ENCODE measurements at places on chromosomes 6 and 20. TPM values are rescaled to one million over a fixed set of nuclear protein-coding genes. Genes with fewer than 3 reads are reported as not detected.

DNA sequence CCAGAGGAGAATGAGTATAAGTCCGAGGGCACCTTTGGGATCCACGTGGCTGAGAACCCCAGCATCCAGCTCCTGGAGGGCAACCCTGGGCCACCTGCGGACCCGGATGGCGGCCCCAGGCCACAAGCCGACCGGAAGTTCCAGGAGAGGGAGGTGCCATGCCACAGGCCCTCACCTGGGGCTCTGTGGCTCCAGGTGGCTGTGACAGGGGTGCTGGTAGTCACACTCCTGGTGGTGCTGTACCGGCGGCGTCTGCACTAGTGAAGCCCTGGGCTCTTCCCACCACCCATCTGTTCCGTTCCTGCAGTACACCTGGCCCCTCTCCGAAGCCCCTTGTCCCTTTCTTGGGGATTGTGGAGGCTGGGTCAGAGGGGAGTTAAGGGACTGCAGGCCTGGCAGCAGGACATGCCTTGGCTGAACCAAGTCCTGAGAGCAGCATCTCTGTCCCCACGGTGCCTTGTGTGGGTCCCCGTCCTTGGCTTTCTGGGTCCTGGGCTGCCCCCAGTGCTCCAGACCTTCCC is 19.3 kb downstream of the MAVS start:
- no peak overlapping the region for H3K27ac ChIP-seq
- H3K36me3 ChIP-seq: peaks cover 85% of the 10 kb centered on the region
- no peaks in the 10 kb centered on the region for H3K27me3 ChIP-seq
- H3K4me1 ChIP-seq: no peaks in the 10 kb centered on the region

GRCh38 chr6:110325197-110325596 is 33.0 kb downstream of the METTL24 start:
- no peak overlapping the region for H3K27ac ChIP-seq
- H3K4me1 ChIP-seq: peaks cover 19% of the 10 kb centered on the region
- no peak overlapping the region for H3K4me3 ChIP-seq
- H3K36me3 ChIP-seq: no peaks in the 10 kb centered on the region
- DNase-seq: no peak
- no peaks in the 10 kb centered on the region for H3K27me3 ChIP-seq

DNA sequence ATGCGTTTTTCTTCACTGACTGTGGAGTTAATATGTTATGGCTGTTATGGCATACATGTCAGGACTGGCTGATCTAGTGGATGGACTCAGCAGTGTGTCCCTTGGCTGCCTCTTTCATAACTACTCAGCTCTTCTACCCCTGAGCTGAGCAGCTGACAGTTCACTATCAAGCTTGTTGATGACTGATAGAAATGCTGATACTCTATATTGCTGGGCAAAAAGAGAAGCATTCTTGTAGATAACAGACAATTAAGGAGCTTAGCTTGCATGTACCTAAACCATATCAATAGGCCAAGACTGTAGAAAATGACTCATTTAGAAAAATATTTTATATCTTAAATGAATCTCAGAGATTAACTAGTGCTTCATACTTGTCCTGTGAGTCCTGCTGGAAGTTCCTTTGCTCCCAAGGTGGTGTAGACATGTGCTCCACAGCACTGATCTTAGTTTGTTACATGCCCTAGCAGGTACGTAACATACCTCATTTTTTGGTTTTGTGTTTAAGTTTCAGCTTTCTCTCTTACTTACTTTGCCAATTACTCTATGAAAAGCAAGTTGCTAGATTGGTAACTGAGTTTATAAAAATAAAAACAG is 236.9 kb downstream of the GMDS start:
- H3K27ac ChIP-seq: no peak overlapping the region
- no peaks in the 10 kb centered on the region for H3K27me3 ChIP-seq
- no peaks in the 10 kb centered on the region for H3K4me1 ChIP-seq
- H3K36me3 ChIP-seq: no peaks in the 10 kb centered on the region
- no peak for DNase-seq

GRCh38 chr6:46606338-46606737 is 46.3 kb downstream of the CYP39A1 start:
- H3K27ac ChIP-seq: no peak overlapping the region
- DNase-seq: no peak
- H3K4me3 ChIP-seq: no peak overlapping the region
- H3K27me3 ChIP-seq: no peaks in the 10 kb centered on the region
- no peaks in the 10 kb centered on the region for H3K4me1 ChIP-seq

- H3K27ac ChIP-seq: no peak overlapping the region
- no peaks in the 10 kb centered on the region for H3K36me3 ChIP-seq
- H3K4me1 ChIP-seq: no peaks in the 10 kb centered on the region
- DNase-seq: no peak
- no peaks in the 10 kb centered on the region for H3K27me3 ChIP-seq
Observed at GRCh38 chr6:69392745-69393144, 404.1 kb downstream of the LMBRD1 start.

GRCh38 chr6:64074981-64075380 is 439.4 kb downstream of the PHF3 start:
- H3K27me3 ChIP-seq: no peaks in the 10 kb centered on the region
- no peak overlapping the region for H3K27ac ChIP-seq
- no peaks in the 10 kb centered on the region for H3K4me1 ChIP-seq
- no peak for DNase-seq
- no peaks in the 10 kb centered on the region for H3K36me3 ChIP-seq
- no peak overlapping the region for H3K4me3 ChIP-seq

GRCh38 chr6:16512544-16513290 is 248.5 kb downstream of the ATXN1 start:
- peaks cover 36% of the 10 kb centered on the region for H3K4me1 ChIP-seq
- DNase-seq: no peak
- H3K27me3 ChIP-seq: no peaks in the 10 kb centered on the region
- no peak overlapping the region for H3K4me3 ChIP-seq
- peaks cover 3% of the 10 kb centered on the region for H3K36me3 ChIP-seq
- no peak overlapping the region for H3K27ac ChIP-seq

GRCh38 chr20:44264287-44264686 is 17.2 kb downstream of the GDAP1L1 start:
- DNase-seq: peak; percentile 11
- no peaks in the 10 kb centered on the region for H3K4me1 ChIP-seq
- H3K36me3 ChIP-seq: no peaks in the 10 kb centered on the region
- no peak overlapping the region for H3K27ac ChIP-seq
- H3K27me3 ChIP-seq: no peaks in the 10 kb centered on the region
- H3K4me3 ChIP-seq: no peak overlapping the region

DNA sequence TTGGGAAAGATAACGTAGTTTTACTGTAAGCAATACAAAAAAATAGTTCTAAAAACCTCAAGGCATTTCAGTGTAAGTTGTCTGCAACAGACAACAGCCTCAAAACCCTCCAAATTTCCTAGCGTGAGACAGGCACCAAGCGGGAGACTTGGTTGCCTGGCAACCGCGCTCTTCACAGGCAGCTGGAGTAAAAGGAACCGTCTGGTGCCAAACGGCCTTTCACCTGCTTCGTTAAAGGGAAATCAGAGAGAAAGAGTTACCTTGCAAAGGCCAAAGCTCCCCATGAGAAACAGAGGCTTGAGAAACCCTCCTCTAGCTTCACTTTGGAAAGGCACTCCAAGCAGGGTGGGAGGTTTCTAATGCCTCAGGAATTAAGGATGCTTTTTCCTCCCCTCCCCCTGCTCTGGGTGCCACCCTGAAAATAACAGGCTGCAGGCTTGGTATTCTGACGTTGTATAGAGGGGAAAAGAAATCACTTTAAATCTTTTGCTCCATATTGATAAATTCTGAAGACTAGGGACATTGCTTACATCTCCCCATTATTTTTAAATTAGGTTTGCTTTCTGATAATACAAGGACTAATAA is 129.7 kb upstream of the UFL1 start:
- H3K36me3 ChIP-seq: no peaks in the 10 kb centered on the region
- H3K4me3 ChIP-seq: no peak overlapping the region
- H3K4me1 ChIP-seq: no peaks in the 10 kb centered on the region

GRCh38 chr20:40882152-40882551 is 146.5 kb upstream of the TOP1 start:
- no peak overlapping the region for H3K4me3 ChIP-seq
- H3K4me1 ChIP-seq: no peaks in the 10 kb centered on the region
- no peaks in the 10 kb centered on the region for H3K36me3 ChIP-seq
- DNase-seq: no peak
- H3K27me3 ChIP-seq: peaks cover 3% of the 10 kb centered on the region

DNA sequence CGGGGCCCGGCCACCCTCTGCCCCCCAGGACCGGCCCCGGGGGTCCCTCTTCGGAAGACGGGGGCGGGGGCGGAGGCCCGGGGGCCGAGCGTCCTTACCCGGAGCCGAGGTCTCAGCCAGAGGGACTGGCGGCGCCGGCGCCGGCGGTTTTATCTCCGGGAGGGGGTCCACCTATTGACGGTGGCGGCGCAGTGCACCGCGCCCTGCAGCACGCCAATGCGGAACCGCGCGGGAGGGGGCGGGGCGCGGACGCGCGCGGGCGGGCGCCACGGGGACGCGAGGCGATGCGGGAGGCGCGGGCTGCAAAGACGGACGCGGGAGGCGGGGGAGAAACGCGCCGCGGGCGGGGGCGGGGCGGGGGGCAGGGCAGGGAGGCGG is at the start of gene EEF1A2:
EEF1A2 (minus strand) TSS at position 124 of the 378 bp plus-strand sequence. CDS start 1,320 bp downstream, outside the sequence.
- DNase-seq: peak; percentile 68
- peaks cover 40% of the 10 kb centered on the region for H3K27me3 ChIP-seq
- H3K4me1 ChIP-seq: peaks cover 11% of the 10 kb centered on the region
- H3K4me3 ChIP-seq: peak within 1 kb of the TSS; percentile 26
- no peaks in the 10 kb centered on the region for H3K36me3 ChIP-seq

DNA sequence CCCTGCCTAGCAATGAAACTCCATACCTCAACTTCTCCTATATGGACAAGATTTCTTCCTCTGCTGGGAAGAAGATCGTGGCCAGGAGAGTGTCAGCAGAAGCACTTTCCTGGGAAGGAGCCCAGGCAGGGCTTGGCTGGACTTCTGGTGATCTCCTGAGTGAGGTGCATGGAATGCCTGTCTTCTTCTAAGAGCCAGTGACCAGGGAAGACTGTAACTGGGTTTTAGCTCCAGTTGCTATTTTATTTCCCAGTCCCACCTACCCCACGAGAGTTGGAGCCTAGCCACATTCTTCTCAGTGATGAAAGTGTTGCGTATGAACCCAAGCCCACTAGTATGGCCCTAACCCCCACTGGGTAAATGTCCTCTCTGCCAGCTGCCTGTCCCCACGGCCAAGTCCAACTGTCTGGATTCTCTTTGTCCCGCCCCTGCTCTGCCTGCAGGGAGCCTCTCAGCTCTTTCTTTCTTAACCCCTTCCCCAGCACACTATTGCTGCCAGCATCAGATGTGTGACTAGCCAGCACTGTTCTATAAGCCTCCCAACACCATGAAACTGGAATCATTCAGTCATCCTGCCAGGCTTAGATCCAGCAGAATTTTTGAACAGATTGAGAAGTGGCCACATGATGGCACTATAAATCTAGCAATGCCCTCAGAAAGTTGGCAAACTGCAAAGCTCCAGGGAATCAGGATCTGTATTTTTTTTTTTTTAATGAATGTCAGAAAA is 69.8 kb upstream of the FAM184A start:
- no peak for DNase-seq
- no peaks in the 10 kb centered on the region for H3K36me3 ChIP-seq
- H3K4me3 ChIP-seq: no peak overlapping the region
- H3K27me3 ChIP-seq: no peaks in the 10 kb centered on the region
- peak overlapping the region; percentile 42 for H3K27ac ChIP-seq
- H3K4me1 ChIP-seq: peaks cover 14% of the 10 kb centered on the region

DNA sequence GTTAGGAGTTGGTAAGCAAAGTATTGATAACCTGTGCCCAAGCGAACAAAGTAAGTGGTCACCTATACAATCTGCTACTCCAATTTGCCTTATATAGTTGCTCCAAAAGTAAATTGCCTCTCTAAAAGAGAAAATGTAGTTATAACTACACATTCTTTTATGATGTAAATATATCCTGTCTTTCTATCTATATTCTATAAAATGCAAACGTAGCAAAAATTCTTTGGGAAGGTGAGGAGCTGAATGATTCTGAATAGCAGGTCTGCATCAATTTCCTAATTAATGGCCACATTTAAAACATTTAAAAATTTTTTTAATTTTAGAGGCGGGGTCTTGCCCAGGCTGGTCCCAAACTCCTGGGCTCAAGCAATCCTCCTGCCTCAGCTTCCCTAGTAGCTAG is 64.2 kb upstream of the ASIP start:
- no peaks in the 10 kb centered on the region for H3K4me1 ChIP-seq
- no peaks in the 10 kb centered on the region for H3K36me3 ChIP-seq
- no peaks in the 10 kb centered on the region for H3K27me3 ChIP-seq
- DNase-seq: no peak
- H3K27ac ChIP-seq: no peak overlapping the region
- no peak overlapping the region for H3K4me3 ChIP-seq

GRCh38 chr6:31718265-31718664 is 3.1 kb downstream of the LY6G6D start:
- H3K36me3 ChIP-seq: no peaks in the 10 kb centered on the region
- DNase-seq: no peak
- no peaks in the 10 kb centered on the region for H3K27me3 ChIP-seq
- no peak overlapping the region for H3K4me3 ChIP-seq

- DNase-seq: no peak
- peak overlapping the region; percentile 97 for H3K27ac ChIP-seq
- no peaks in the 10 kb centered on the region for H3K27me3 ChIP-seq
- H3K4me1 ChIP-seq: peaks cover 17% of the 10 kb centered on the region
- H3K4me3 ChIP-seq: peak overlapping the region; percentile 83
Observed at GRCh38 chr6:31701666-31702404, 1.3 kb downstream of the ABHD16A start.

GRCh38 chr20:63885264-63886053 is 9.5 kb upstream of the DNAJC5 start:
- H3K4me1 ChIP-seq: no peaks in the 10 kb centered on the region
- DNase-seq: no peak
- no peak overlapping the region for H3K27ac ChIP-seq
- H3K36me3 ChIP-seq: peaks cover 80% of the 10 kb centered on the region

- no peak overlapping the region for H3K27ac ChIP-seq
- no peaks in the 10 kb centered on the region for H3K27me3 ChIP-seq
- no peak for DNase-seq
- H3K4me1 ChIP-seq: no peaks in the 10 kb centered on the region
- H3K36me3 ChIP-seq: no peaks in the 10 kb centered on the region
Observed at GRCh38 chr6:69973138-69973537, 106.8 kb downstream of the COL19A1 start.

Gene LY6G6F
- total RNA-seq: not detected

DNA sequence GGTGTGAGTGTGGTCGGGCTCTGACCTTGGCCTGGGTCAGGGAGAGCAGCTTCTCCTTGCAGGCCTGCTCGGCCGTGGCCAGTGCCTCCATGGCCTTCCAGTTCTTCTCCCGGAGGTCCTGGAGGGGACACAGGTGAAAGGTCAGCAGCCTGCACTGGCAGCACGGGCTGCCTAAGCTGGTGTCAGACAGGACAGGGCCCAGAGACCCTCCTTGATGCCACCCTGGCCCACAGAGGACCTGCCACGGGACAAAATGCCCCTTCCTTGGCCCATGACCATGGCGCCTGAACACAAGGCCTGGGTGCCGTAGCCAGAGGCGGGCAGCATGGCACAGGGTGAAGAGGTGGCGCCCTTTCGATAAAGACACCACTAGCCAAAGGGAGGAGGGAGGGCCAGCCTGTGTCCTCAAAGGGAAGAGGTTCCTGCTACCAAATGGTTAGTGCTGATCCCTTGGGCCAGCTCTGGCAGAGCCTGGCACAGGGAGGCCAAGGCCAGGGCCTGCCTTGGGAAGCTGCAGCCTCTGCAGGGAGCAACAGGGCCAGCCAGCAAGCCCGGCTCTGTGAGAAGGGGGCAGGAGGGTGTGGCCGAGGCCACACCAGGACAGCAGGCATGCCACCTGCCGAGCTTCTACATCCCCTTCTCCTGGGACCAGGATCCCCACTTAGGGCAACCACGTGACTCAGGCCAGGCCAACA is 54.8 kb downstream of the DSTN start:
- no peaks in the 10 kb centered on the region for H3K4me1 ChIP-seq
- H3K27me3 ChIP-seq: no peaks in the 10 kb centered on the region
- H3K4me3 ChIP-seq: no peak overlapping the region
- peak; percentile 50 for DNase-seq
